ENCODE measurements at places on chromosomes 7 and 10. TPM values are rescaled to one million over a fixed set of nuclear protein-coding genes. Genes with fewer than 3 reads are reported as not detected.
A peak's percentile ranks its signal among the peaks of the same experiment; 100 is the strongest.

CH25H gene
- not detected for total RNA-seq

DNA sequence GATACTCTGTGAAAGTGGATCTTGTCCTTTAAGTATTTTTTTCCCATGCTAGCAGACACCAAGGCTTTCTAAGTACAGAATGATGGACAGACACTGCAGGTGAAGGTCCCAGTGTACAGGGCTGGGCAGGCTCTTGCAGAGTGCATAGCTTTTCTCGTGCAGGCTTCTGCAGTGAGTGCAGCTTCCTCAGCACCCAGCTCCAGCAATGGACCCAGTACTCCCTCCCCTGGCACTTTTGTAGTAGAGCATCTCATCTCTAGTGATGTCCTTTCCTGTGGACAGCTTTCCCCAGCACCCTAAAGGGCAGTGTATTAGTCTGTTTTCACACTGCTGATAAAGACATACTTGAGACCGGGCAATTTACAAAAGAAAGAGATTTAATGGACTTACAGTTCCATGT, 104.3 kb downstream of the CUL2 start:
- no peaks in the 10 kb centered on the region for H3K4me1 ChIP-seq
- no peak overlapping the region for H3K27ac ChIP-seq
- no peaks in the 10 kb centered on the region for H3K27me3 ChIP-seq

DNA sequence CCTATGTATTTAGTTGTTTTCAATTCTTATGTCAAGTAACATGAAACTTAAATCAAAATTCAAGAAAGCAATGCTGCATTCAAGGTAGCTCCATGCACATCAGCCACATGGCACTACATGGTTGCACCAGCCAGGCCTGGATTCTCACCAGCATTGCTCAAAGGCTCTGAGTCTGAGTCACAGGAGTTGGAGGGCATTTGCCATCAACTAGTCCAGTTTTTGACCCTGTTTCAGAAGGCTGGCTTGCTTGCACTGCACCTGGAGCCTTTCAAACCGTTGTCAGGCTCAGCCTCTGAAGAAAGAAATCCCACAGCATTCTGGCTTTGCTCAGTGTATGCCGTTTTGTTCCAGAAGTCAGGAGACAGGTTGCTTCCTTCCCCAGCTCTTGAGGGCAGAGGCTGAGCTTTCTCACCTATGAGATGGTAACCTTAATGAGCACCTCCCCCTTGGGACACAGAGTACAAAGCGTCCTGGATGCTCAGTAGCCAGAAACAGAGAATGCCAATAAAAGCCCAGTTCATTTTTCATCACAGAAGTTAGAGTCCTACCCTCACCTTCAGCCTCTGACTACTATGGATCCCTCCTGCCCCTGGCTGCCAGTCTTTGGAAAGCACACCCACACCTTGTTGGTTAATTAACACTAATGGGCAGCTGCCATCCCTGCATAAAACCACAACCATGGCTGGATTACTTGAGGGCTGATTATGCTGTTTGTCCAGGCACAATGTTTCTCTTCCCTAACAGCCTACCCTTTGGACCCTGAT, 288.4 kb upstream of the LRRTM3 start:
- H3K27me3 ChIP-seq = no peaks in the 10 kb centered on the region
- H3K4me1 ChIP-seq = no peaks in the 10 kb centered on the region
- H3K36me3 ChIP-seq = no peaks in the 10 kb centered on the region
- H3K27ac ChIP-seq = no peak overlapping the region
- DNase-seq = no peak
- no peak overlapping the region for H3K4me3 ChIP-seq

DNA sequence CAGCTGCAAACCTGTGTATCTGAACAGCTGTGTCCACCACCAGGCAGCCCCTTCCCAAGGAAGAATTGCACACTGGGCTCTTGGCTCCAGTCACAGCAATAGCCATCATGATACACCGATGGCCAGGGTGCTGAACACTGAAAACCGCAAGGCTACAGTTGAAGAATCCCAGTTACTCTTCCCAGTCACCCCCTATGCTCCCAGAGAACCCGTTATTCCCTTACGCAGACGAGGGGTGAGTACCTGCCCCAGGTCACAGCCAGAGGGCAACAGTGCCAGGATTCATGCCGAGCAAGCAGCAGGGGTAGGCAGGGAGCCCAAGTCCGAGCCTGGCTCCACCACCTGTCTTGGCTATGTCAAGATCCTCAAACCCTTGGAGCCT, 57.8 kb downstream of the RASGEF1A start:
- no peak overlapping the region for H3K27ac ChIP-seq
- peaks cover 7% of the 10 kb centered on the region for H3K4me1 ChIP-seq
- no peak overlapping the region for H3K4me3 ChIP-seq
- peak; percentile 31 for DNase-seq
- no peaks in the 10 kb centered on the region for H3K27me3 ChIP-seq
- H3K36me3 ChIP-seq = no peaks in the 10 kb centered on the region

- no peaks in the 10 kb centered on the region for H3K27me3 ChIP-seq
- no peak overlapping the region for H3K4me3 ChIP-seq
- peaks cover 3% of the 10 kb centered on the region for H3K36me3 ChIP-seq
- no peak for DNase-seq
- peaks cover 9% of the 10 kb centered on the region for H3K4me1 ChIP-seq
- no peak overlapping the region for H3K27ac ChIP-seq
Measured at GRCh38 chr7:77745746-77746145, 49.5 kb downstream of the RSBN1L start.

CALML5 gene
- not detected for total RNA-seq

DNA sequence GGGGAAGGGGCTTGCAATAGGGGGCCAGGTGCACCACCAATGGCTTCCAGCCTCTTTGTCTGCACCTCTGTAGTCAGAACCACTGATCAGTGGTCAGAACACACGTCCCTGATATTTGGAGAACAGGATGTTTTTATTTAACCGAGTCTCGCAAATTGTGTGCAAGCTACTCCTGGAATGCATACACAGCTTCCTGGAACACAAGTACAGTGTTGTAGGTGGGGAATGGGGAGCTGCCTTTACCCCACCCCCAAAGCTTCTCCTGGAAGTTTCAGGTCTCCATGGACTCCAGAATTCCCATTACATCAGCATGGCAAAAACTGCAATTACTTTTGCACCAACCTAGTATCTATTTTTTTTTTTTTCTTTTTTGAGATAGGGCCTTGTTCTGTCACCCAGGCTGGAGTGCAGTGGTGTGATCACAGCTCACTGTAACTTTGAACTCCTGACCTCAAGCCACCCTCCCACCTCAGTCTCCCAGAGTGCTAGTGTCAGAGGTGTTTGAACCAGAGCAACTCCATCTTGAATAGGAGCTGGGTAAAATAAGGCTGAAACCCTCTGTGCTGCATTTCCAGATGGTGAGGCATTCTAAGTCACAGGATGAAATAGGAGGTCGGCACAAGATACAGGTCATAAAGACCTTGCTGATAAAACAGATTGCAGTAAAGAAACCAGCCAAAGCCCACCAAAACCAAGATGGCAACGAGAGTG, 374.0 kb downstream of the CALN1 start:
- H3K4me3 ChIP-seq = no peak overlapping the region
- no peaks in the 10 kb centered on the region for H3K4me1 ChIP-seq
- no peaks in the 10 kb centered on the region for H3K27me3 ChIP-seq
- no peaks in the 10 kb centered on the region for H3K36me3 ChIP-seq

DNA sequence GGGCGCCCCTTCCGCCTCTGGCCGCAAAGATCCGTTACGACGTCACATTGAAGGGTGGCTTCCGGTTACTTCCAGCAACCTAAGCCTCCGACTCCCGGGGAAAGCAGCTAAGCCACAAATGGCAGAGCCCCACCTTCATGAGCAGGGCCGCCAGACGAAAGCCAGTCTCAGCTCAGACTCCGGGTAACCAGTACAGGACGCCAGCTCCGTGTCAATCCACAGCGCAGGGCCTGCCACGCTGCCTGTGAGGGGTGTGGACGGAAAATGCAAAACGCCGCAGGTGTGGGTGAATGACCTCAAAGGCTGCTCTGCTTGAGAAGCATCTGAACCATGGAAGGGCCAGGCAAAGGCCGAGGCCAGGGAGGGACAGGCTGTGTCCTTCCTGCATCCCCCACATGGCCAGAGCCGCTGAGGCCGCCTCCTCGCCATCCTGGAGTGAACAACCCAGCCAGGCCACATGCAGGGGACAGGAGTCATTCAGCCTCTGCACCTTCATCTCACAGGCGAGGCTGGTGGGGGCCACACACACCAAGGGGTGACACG, 53.5 kb upstream of the PPP2R2D start:
- DNase-seq = no peak
- H3K36me3 ChIP-seq = no peaks in the 10 kb centered on the region
- H3K4me3 ChIP-seq = no peak overlapping the region
- no peaks in the 10 kb centered on the region for H3K4me1 ChIP-seq
- H3K27me3 ChIP-seq = no peaks in the 10 kb centered on the region
- no peak overlapping the region for H3K27ac ChIP-seq

DNA sequence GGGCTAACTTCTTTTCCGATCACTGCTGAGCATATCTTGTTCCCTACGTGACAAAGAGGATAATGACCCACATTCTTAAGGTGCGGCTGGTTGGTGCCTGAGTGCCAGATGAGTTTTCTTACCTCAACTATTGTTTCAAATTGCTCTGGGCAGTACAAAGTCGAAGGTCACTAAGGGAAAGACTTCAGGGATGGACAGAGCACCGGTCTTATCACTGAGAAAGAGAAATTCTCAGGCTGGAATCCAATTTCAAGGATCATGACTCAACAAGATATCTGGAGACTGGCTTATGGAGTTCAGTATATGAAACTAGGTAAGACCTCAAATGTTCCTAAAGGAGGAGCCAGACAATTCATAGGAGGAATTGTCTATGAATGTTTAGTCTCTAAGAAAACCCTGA, 780.3 kb downstream of the SUGCT start:
- H3K27me3 ChIP-seq = no peaks in the 10 kb centered on the region
- H3K4me3 ChIP-seq = no peak overlapping the region
- H3K27ac ChIP-seq = no peak overlapping the region

GRCh38 chr7:87075671-87076404, 16.4 kb upstream of the ELAPOR2 start:
- H3K27ac ChIP-seq = no peak overlapping the region
- no peaks in the 10 kb centered on the region for H3K4me1 ChIP-seq
- no peak overlapping the region for H3K4me3 ChIP-seq
- no peak for DNase-seq
- H3K36me3 ChIP-seq = no peaks in the 10 kb centered on the region

- no peaks in the 10 kb centered on the region for H3K4me1 ChIP-seq
- no peaks in the 10 kb centered on the region for H3K27me3 ChIP-seq
- no peak for DNase-seq
- H3K27ac ChIP-seq = no peak overlapping the region
- H3K4me3 ChIP-seq = no peak overlapping the region
- no peaks in the 10 kb centered on the region for H3K36me3 ChIP-seq
Measured at GRCh38 chr7:121313220-121313792, 15.5 kb upstream of the WNT16 start.

- H3K27me3 ChIP-seq = no peaks in the 10 kb centered on the region
- no peaks in the 10 kb centered on the region for H3K4me1 ChIP-seq
- H3K27ac ChIP-seq = peak overlapping the region; percentile 65
- no peak for DNase-seq
- H3K36me3 ChIP-seq = no peaks in the 10 kb centered on the region
Measured at GRCh38 chr7:121039510-121039822, 51.0 kb downstream of the CPED1 start.

NANOS1 gene
- total RNA-seq = 0.22 TPM

- H3K4me1 ChIP-seq = no peaks in the 10 kb centered on the region
- H3K27ac ChIP-seq = no peak overlapping the region
- no peaks in the 10 kb centered on the region for H3K27me3 ChIP-seq
- H3K36me3 ChIP-seq = no peaks in the 10 kb centered on the region
Measured at GRCh38 chr10:23695825-23696420, 257.0 kb downstream of the OTUD1 start.

GRCh38 chr10:81843042-81843441, 32.0 kb upstream of the NRG3 start:
- no peaks in the 10 kb centered on the region for H3K27me3 ChIP-seq
- no peak overlapping the region for H3K27ac ChIP-seq
- no peak overlapping the region for H3K4me3 ChIP-seq
- H3K4me1 ChIP-seq = no peaks in the 10 kb centered on the region
- no peak for DNase-seq

GRCh38 chr7:96837593-96837992, 127.9 kb upstream of the SEM1 start:
- no peaks in the 10 kb centered on the region for H3K36me3 ChIP-seq
- H3K27ac ChIP-seq = no peak overlapping the region
- H3K27me3 ChIP-seq = no peaks in the 10 kb centered on the region
- H3K4me3 ChIP-seq = peak overlapping the region; percentile 33
- peaks cover 38% of the 10 kb centered on the region for H3K4me1 ChIP-seq
- no peak for DNase-seq

DNA sequence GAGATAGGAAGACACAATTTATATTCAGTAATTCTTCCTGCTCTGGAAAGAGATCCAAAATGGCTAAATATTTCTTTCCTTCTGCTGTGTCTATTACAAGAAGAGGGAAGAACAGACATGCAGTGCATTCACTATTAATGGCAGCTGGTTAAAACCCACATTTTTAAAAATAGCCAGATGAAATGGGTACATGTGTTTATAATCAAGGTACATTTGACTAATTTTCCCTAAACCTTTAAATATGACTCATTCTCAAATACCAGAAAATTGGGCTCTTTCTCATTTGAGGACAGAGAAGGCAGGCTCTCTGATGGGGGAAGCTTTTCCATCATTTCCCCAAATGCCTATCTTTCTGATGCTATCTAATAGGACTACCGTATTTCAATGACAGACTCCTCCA, 215.7 kb upstream of the HABP2 start:
- H3K4me1 ChIP-seq = no peaks in the 10 kb centered on the region
- no peaks in the 10 kb centered on the region for H3K27me3 ChIP-seq
- DNase-seq = no peak
- H3K36me3 ChIP-seq = no peaks in the 10 kb centered on the region
- no peak overlapping the region for H3K4me3 ChIP-seq

GRCh38 chr7:142328551-142328950, 70.7 kb upstream of the PRSS58 start:
- no peaks in the 10 kb centered on the region for H3K36me3 ChIP-seq
- H3K4me3 ChIP-seq = no peak overlapping the region
- DNase-seq = no peak
- H3K4me1 ChIP-seq = peaks cover 6% of the 10 kb centered on the region
- H3K27me3 ChIP-seq = no peaks in the 10 kb centered on the region

DNA sequence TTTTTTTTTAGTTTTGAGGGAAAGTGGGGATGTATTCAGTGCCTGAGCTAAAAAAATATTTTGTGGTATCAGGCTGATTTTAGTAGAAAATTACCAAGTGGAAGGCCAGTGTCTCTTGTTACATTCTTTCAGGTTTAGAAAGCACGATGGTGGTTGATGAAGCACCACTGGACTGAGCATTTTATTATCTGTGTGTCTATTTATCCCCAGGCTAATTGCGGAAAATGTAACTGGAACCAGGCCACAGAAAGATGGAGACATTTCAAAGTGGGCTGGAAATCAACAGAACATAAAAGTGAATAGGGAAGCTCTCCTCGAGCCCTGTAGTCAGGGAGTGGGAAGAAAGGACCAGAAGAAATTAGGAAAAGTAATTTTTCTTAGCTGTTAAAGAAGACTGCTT, 261.0 kb downstream of the STK31 start:
- no peak overlapping the region for H3K4me3 ChIP-seq
- no peaks in the 10 kb centered on the region for H3K27me3 ChIP-seq
- no peak for DNase-seq
- H3K27ac ChIP-seq = no peak overlapping the region
- H3K36me3 ChIP-seq = no peaks in the 10 kb centered on the region

SRGN gene
- 659 TPM for total RNA-seq

Data from CD8-positive, alpha-beta memory T cell (primary cell).